ENCODE measurements at places on chromosomes 13 and 19.
A peak's percentile ranks its signal among the peaks of the same experiment; 100 is the strongest.

DNA sequence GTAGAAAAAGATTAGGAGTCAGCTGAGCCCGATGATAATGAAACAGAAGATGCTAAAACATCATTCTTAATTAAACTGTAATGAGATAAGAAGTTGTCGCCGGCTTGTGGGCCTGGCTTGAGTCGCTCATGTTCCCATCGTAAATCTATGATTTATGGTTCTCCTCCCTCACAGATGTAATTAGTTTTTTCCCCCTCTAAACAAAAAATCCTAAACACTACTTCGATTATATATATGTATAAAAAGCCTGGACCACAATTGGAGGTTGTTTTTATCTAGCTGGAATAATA is 151.3 kb downstream of the PTPRS start:
- DNase-seq = no peak

GRCh38 chr19:19185853-19186740 is 5.9 kb downstream of the BORCS8 start:
- peak; percentile 57 for DNase-seq

DNA sequence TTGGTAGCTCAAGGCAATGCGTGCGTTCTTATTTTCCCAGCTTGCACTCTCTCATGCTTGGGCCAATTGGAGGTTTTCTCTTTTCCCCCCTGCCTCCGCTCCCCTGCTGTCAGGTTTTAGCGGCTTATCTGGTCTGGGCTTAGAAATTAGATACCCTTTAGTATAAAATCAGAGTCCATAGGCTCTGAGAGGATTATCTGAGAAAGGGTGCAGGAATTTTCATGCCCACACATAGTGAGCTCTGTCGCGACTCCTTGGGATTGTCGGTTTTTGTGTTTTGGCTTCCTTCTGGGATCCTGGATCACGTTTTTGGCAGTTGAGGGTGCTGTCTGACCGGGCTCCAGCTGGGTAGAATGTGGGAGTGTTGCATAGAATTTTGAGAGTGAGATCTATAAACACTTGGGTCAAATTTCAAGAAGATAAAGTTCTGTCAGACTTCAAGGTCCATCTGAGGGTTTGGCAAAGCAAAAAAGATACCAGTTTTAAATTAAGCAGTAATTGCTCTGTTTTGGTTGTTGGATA is 12.4 kb downstream of the CHAF1A start:
- DNase-seq = no peak

GRCh38 chr13:81406022-81406421 is 1065.1 kb upstream of the SPRY2 start:
- no peak for DNase-seq

DNA sequence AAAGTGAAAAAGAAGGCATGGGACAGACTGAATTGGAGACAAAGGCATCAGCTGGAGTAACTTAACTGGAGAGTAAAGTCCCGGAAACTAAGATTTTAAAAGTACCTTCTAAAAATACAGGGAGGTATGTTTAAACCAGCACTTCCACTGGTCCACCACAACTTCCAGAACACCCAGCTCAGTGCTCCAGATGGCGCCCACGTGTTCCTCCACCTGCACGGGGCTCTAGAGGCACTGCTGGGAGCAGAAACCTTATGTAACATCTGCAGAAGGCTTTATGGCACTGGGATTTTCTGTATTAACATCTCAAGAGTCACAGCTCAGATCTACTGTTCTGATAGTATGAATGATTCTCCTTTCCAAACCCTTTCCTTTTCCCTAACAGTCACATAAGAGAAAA is 252.1 kb downstream of the DCLK1 start:
- DNase-seq = no peak

DNA sequence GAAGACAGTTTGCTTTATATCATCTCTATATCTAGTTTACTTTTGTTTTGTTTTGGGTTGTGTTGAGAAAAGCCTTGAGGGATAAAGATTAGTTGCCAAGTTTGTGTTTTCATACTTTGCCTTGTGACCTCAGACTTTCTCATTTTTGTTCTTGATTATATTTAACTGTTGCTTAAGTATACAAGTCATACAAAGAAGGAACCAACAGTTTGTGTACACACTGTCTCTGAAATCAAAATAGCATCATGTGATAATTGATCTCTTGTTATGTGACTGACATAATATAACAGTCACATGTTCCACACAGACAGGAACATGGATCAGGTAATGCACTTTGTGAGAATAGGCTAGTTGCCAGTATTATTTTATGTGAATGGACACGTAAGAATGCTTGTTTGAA is 70.8 kb downstream of the SHISA2 start:
- no peak for DNase-seq

- DNase-seq = peak; percentile 79
Measured at GRCh38 chr13:42985312-42986175, 6.5 kb downstream of the EPSTI1 start.

GRCh38 chr13:50156140-50156539 is 140.9 kb downstream of the KCNRG start:
- DNase-seq = no peak

DNA sequence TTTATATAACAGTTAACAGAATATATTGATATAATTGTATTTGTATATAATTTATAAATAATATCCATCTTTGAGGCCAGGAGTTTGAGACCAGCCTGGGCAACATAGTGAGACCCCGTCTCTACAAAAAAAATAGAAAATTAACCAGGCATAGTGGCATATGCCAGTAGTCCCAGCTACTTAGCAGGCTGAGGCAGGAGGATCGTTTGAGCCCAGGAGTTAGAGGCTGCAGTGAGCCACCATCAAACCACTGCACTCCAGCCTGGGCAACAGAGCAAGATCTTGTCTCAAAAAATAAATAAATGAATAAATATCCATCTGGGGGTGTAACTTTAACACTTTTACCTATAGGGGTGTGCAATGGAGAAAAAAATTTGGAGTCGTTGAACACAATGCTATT is 1.3 kb upstream of the SHFL start:
- no peak for DNase-seq

- no peak for DNase-seq
Measured at GRCh38 chr19:15246198-15246481, 13.9 kb upstream of the EPHX3 start.

DNA sequence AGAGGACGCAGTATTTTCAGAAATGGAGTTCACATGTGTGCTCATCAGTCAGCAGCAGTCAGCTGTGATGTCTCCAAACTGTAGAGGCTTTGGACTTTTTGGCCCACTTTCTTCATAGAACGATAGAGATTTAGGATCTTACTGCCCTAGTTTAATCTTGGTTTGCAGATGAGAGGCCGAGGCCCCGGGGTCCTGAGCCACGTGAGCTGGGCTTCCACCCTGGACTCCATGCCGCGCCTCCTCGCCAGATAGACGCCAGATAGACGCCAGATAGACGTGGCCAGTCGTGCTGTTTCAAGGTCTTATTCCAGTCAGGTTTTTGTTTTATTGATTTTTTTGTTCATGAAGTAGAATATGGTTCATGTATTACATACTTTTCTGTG is 11.7 kb upstream of the MCF2L start:
- DNase-seq = no peak

GRCh38 chr19:39165857-39166256 is 30.9 kb upstream of the NCCRP1 start:
- DNase-seq = no peak

DNA sequence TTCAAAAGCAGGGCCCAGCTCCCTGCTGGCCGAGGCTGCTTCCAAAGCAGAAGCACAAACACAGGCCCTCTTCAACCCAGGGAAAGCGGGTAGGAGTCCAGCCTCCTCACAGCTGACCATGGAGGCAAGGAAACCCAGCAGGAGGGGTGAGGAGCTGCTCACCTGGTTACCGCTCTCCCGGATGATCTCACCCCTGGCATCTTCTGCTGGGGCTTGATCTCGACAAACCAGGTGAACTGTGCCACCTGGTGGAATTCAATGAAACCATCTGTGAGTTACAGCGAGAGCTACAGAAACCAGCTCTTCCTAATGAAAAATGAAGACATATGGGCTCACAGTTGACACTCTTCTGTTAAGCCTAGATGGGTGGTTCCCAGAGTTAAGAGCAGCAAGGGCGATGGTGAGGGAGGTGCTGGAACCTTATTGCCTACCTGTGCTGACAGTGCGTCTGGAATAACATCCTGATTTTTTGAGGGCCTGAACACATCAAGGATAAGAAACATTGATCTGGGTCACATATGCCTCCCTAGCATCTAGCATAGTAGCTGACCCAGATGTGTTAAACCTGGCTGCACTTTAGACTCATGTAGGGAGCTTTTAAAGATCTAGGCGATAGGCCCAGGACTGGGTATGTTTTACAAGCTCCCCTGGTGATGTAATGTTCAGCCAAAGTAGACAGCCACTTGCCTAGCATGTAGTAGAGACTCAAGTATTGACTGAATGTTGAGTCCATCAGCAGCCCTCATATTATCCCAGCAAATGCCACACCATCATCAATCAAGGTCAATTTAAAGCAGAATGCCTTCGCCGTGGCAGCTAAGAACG is 6.1 kb downstream of the DHRS12 start:
- DNase-seq = peak; percentile 42
